ENCODE measurements at places on chromosomes 13 and 19.
A peak's percentile ranks its signal among the peaks of the same experiment; 100 is the strongest.

DNA sequence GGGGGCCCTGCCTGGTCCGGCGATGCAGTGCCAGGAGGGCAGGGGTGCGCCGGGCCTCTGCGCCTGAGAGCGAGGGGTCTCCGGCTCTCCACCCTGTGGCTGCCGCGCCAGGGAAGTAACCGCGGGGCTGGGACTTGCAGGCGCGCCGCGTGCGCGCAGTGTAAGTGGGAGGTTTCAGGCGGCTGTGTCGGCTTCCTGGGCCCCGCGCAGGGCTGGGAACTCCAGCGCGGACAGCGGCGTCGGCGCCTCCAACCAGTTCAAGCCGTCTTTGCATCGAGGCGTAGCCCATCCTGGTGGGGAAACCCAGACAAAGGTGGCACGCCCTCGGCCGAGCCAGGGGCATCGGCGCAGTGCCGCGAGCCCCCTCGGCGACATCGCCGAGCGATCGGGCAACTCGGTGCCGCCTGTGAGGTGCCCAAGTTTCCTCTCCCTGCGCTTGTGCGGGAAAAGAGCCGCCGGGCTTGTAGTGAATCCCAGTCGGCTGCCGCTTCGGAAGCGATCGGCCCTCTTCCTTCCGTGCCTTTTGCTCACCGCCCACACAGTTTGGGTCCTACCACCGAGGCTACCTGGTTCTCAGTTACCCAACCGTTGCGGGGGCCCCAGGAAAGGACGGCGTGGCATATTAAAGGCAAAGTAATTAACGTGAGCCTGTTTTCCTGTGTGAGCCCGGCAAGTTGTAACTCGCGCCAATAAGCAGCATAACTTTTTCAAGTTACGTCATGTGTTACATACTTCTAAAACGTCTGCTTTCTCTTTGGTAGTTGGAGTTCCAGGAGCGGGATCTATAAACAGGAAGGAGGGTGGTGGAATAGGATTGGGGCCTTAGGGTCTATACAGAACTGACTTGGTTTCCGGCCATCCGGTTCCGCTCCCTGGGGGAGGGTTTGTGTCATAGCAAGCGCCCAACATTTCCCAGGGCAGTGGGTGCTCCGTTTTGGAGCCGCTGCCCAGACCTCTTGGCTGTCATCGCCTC, 1.2 kb downstream of the LRCH1 start:
- peak; percentile 60 for DNase-seq

DNA sequence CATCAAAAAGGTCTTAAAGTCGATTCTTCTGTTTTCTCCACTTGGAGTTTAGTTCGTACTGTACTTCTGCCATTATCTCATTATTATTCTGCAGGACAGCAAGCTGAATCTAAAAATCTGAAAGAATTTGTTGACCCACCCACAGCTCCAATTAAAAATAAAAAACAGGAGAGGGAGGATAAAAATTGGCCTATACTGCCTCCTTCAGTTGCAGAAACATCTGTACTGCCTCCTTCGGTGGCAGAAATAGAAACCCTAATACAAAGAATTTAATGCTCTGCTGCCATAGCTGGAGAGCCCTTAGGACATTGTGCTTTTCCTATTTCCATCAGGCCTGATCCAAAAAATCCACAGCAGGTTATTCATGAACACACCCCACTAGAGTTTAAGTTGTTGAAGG, 9.8 kb downstream of the ZNF350 start:
- DNase-seq = no peak

DNA sequence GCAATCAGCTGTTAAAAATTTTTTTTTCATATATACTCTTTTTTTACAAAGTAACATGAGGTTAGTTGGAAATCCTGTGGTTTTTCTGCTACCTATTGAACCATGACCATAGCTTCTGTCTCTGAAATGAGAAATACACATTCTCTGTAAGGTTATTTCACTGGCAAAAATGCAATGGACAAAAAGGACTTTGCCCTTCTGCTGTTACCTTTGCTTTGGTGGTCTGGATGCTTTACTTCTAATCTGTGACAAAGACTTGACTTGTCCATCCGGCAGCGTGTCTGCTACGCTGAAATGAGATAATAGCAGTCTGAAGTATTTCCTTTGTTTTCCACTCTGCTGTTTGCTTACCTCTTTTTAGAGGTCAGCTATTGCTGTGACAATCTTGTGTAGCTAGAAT, 412.8 kb downstream of the SLITRK6 start:
- DNase-seq = no peak

DNA sequence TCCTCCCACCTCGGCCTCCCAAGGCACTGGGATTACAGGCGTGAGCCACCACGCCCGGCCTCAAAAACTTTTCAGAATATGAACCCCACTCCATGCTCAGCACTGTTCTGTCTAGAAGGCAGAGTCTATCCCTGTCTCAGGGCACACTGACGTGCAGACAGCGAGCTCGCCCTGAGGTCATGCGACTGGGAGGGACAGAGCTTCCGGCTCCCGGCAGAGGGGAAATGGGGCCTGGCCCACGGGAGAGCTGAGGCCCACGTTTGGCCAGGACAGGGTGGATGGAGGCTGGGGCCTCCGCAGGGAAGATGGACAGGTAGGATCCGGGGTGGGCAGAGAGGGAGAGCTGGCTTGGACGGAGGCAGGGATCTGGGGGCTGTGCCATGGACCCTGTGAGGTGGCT, 2.8 kb upstream of the AZU1 start:
- DNase-seq = no peak

- DNase-seq = no peak
Observed at GRCh38 chr19:56310462-56310861, 4.2 kb downstream of the ZSCAN5A start.

- DNase-seq = no peak
Observed at GRCh38 chr13:98820744-98821371, 68.4 kb upstream of the SLC15A1 start.

DNA sequence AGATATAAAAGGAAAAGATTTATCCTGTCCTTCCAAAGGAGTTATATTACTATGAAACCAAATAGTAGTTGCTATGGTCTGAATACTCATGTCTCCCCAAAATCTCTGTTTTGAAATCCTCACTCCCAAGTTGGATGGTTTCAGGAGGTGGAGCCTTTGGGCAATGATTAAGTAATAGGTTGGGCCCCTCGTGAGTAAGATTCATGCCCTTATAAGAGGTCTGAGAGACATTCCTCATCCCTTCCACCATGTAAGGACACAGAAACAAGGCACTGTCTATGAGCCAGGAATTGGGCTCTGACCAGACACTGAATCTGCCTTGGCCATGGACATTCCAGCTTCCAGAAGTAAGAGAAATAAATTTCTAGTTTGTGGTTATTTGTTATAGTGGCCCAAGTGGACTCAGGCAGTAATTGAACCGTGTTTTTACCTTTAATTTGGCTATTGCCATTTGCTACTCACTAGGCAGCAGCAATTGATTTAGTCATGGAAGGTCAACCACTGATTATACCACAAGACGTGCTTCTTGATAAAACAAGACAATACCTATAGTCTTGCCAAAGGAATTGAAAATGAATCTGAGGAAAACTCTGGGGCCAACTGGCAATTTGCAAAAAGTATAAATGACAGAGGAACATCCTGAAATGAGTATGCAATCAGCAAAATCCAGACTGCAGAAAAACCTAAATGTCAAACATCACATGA, 717.4 kb upstream of the SPRY2 start:
- no peak for DNase-seq

DNA sequence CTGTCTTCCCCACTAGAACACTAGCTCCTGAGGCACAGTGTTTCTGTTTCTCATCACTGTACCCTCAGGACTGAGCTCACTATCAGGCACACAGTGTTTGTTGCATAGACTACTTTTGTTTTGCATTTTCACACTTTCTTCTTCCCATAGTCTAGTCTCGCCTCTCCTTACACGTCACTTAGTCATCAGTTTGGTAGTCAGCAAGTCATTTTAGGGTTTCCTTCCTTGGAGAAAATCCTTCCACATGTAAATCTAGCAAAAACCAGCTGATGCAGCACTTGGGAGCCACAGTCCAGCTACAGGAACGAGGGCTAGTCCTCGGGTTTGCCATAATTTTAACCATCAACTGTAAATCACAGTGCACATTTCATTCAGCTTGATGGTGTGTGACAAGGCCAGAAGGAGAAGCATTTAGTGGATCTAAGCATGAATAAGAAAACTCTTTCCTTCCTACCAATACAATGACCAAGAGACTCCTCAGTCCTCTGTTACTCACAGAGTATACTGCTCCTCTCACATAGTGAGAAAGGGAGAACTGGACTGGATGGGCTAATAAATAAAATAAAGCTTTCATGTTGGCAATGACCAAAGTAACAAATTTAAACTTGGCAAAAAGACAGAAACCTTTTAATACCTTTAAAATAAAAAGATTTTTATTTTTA, 221.0 kb downstream of the KLF12 start:
- DNase-seq = no peak
